ENCODE measurements at places on chromosomes 6 and 20.
A peak's percentile ranks its signal among the peaks of the same experiment; 100 is the strongest.

GRCh38 chr6:6406715-6407070 is 86.2 kb upstream of the F13A1 start:
- no peak for DNase-seq

GRCh38 chr20:12946789-12947188 is 62.0 kb upstream of the SPTLC3 start:
- DNase-seq: no peak

DNA sequence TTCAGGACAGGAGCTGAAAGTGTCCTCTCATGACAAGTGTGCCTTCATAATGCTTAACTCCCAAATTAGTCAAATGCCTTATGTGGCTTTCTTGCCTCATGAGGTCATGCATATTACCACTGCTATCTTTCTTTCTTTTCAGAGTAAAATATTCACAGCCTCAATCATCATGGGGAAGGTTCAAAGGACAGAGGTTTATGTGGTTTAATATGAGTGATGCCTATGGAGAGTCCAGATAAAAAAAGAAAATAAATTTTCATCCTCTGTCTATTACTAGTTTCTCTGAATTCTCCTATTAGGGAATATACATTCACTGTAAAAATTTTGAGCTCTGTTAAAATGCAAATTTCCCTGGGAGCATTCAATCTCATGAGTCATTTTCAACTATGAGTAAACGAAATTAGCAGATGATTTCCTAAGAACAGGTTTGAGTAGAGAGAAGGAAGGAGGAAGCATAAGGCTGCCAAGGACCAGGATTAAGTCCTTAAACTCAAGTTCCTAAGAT is 396.9 kb upstream of the ADGRB3 start:
- no peak for DNase-seq

DNA sequence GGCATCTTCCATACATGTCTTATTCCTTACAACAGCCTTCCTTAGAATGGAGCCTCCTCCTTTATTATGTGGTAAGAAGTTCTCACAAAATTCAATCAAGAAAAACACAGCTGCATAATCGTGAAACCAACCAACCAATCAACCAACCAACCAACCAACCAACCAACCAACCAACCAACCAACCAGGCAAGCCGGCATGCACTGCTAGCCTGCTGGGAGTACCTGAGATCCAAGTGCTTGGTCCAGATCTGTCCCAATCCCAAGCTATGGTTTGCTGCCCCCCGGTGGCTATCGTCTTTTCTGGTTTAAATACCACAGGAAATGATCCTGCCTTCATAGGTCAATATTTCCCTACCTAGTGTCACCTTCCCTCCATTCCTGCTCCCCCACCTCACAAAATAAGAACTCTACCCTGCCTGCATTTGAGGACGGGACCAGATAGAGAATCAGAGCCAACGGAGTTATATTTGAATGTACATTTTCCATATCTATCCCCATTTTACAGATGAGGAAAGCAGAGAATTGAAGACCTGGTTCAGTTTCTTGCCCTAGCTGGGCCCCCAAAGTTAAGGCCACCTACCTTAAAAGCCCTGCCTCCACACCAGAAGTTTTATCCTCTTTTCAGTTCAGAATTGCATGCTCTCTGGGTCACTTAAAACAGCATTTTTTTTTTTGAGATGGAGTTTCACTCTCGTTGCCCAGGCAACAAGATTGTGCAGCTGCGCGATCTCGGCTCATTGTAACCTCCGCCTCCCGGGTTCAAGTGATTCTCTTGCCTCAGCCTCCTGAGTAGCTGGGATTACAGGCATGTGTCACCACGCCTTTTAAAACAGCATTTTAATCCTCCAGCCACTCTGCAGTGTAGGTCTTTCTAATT is 27.1 kb downstream of the RAB44 start:
- DNase-seq: peak; percentile 31

- DNase-seq: no peak
These were observed 11.5 kb upstream of the MUC22 start for GRCh38 chr6:30998785-30999184.

DNA sequence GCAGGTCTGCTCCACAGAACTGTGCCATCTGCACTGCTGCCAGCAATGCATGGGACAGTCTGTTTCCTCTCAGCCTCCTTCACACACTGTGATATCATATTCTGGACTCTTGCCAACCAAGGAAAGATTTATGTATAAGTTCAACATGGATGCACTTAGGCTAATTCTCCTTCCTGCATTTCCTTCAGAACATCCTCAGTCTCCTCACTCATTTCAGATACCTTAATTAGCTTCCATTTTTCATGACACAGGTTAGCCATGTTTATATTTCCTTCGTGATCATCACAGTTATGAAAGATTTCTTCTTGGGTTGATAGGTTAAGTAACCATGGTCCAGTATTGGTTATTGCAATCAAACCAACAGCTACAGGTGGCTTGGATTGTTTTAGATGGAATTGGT is 46.4 kb upstream of the DDR1 start:
- no peak for DNase-seq

DNA sequence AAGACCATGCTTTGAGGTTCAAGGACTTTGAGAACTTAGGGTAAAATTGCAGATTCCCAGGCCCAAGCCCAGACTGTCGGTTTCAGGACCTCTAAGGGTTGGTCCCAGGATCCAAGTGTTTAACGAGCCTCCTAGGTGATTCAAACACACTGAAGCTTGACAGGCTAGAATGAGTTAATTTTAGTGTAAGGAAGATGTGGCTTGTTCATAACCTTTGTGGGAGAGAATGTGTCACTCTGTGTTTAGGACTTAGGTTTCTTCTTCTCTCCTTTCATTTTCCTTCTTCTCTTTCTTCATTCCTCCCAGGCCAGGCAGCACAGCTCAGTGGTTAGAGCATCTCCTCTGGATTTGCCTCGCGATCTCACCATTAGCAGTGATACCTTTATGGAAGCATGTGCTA is 104.8 kb upstream of the KCNG1 start:
- no peak for DNase-seq

DNA sequence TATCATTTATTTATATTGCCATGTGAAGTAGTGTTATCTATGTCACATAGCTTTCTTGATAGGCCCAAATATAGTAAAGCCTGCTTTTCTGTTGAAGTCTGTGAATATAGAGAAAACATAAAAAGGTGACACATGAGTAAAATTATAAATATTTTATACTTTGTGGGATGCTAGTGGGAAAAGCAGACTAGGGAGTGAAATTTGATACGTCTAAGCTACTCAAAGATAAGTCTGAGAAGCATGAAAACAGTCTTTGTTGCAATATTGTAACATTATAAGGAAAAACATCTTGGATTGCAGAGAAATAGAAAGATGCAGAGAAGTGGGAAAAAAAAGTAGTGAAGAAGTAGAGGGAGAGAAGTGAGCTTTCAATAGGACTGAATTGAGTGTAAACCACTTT is 75.4 kb downstream of the ZNF292 start:
- DNase-seq: no peak

DNA sequence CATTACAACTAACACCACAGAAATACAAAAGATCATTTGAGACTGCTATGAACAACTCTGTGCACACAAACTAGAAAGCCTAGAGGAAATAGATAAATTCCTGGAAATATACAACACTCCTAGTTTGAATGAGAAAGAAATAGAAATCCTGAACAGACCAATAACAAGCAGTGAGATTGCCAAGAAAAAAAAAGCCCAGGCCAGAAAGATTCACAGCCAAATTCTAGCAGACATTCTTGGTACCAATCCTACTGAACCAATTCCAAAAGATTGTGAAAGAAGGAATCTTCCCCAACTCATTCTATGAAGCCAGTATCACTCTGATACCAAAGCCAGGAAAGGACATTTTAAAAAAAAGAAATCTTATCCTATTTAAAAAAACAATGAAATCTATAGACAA is 7.0 kb upstream of the CDK19 start:
- no peak for DNase-seq

- no peak for DNase-seq
These were observed 212.9 kb downstream of the QKI start for GRCh38 chr6:163627274-163628062.

DNA sequence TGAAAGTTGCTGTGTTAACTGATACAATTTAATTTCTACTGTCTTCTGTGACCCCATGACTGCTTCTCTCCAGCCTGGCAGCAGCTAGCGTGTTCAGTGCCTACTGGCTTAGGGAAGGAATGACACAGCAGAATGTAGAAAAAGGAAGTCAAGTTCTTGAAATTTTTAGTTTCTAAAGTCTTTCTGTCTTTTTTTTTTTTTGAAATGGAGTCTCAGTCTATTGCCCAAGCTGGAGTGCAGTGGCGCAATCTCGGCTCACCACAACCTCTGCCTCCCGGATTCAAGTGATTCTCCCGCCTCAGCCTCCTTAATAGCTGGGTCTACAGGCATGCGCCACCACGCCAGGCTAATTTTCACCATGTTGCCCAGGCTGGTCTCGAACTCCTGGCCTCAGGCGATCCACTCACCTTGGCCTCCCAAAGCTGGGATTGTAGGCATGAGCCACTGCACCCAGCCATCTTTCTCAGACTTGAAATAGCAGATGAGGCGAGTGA is 39.3 kb downstream of the PCNA start:
- DNase-seq: peak; percentile 47

Measured in AG09319 (cell line).